ENCODE measurements at places on chromosomes 5 and 9.

DNA sequence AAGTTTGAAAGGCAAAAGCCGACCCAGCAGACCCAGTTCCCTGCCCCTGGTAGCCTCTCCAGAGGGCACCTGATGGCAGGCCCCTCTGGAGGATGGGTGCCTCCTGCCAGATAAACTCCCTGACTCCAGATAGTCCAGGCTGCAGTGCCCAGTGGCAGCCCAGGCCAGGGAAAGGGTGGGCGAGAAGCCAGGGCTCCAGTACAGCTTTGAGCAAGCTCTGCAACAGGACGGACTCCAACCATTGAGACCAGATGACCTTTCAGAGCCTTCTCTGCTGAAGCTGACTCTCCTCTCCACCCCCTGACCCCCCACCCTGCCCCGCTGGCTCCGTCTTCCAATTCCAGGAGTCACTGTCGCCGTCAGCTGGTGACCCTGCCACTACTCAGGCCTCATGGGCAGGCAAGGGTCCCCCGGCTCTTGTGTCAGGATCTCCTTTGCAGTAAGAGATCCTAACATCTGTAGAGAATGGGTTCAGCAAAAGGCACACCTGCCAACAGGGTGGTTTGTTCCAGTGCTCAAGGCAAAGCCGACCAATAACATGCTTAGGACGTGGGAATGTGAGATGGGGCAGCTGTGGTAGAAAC lies 15.5 kb upstream of the FCN1 start:
- DNase-seq = no peak

DNA sequence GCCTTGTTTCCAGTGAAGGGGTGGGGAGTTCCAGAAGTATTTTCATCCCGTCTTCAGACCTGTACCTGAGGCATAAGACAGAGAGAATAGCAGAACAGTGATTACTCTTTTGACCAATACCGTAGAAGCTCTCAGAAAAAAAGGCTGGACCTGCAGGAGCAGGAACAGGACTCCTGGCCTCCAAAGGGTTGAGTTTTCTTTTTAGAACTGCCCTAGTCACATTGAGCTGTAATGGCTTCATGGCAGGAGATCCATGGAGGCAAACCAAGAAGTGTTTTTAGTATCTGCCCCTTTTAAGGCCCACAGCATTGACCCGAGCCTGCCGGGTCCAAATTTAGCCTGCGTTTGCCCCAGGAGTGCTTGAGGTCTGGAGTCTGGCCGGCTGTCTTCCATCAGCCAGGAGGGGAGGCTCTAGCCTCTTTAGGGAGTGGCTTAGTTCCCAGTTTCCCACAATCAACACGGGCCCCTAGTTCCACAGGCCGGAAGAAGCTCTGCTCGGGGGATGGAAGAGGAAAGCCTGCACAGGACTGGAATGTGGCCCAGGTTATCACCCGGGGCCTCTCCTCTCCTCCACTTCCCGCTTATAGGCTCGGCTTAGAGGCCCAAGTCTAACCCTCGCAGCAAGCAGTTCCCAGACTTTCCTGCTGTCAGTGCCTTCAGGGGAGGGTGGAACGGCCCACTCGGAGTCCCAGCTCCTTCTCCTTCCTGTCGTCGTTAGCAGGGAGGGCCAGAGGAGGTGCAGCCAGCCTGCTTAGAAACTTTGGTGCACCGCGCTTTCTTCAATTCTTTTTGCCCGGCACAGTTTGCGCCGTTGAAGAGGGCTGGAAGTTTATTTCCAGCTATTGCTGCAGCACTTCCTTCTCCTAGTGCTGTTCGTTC lies 80.7 kb downstream of the C9orf152 start:
- DNase-seq = peak; percentile 55

GRCh38 chr9:81682177-81682576 lies 7.2 kb downstream of the TLE1 start:
- DNase-seq = no peak

DNA sequence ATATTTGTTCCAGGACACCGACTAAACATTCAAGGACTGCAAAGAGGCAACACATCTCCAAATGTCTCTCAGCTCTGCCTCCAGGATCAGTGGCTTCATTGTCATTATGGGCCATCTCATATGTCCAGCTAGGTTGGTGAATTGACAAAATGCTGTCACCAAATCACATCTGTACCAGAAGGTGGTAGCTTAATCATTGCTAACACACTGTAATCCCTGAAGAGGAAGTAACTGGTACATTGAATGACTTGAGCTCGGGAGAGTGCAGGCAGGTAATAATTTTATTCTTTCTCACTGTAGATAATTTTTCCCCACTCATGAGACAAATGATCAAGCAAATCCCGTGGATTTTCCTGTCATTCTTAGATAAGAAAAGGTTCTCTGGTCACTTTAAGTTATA lies 169.8 kb downstream of the SEMA6A start:
- DNase-seq = no peak

DNA sequence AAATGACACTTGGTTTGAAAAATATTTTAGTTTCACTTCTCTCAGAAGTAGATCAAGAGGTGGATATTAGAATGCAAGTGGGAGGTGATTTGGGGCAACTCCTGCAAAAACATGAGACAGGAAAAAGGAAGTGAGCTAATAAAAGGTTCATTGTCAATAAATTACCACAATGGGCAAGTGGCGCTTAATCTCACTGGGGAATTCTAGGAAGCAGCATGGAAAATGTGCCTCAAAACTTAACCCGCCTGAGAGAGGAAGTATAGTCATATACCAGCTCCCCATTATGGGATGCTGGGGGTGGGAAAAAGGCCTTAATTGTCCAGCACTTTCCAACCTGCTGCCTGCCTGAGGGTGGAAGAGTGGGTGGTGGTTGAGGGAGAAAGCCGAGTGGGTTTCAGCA lies 204.1 kb downstream of the ELAVL2 start:
- no peak for DNase-seq

DNA sequence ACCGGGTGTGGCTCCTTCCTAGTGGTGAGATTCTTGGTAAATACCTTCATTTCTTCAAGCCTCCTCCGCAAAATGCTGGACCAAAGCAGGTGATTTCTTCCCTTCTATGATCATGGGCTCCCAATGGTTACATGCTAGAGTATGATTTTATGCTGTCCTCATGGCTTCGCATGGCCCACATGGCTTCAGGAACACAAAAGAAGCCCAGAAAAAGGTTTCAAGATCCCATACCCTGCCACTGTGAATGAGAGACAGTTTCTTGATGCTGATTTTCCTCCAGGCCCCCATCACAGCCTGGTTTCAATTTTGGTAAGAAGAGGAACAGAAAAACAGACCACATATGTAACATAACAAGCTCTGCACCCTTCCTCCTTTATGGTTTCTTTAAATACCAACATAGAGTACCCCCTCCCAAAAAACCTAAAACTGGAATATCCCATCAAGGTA lies 2.4 kb upstream of the RXFP3 start:
- no peak for DNase-seq

DNA sequence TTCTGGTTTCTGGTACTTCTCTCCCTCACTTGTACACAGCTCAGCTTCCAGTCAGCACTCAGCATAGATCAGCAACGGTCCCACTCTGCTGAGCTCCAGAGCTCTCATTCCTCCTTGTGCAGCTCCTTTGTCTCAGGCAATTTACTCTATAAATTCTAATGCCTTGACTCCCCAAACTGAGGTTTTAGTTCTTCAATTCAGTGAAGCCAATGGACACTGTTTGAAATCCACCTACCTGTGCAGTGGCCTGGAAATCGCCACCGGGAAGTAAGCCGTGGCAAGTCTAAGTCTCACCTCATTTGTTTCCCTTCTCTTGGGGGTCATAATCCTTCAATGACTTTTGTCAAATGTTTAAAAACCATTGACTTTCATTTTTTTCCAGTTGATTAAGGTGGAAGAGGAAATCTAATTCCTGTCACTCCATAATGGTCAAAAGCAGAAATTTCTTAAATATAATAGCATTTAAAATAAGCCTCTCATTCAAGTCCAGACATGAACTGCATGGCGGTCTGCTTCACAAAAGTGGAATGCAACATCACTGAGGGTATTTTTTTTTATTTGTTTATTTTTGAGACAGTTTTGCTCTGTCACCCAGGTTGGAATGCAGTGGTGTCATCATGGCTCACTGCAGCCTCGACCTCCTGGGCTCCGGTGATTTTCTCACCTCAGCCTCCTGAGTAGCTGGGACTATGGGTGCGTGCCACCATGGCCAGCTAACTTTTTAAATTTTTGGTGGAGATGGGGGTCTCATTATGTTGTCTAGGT lies 79.6 kb downstream of the C7 start:
- no peak for DNase-seq

- no peak for DNase-seq
Observed at GRCh38 chr9:82234160-82234943, 245.8 kb downstream of the SPATA31D1 start.
